ENCODE measurements at places on chromosomes 7 and 10. TPM values are rescaled to one million over a fixed set of nuclear protein-coding genes. Genes with fewer than 3 reads are reported as not detected.

DNA sequence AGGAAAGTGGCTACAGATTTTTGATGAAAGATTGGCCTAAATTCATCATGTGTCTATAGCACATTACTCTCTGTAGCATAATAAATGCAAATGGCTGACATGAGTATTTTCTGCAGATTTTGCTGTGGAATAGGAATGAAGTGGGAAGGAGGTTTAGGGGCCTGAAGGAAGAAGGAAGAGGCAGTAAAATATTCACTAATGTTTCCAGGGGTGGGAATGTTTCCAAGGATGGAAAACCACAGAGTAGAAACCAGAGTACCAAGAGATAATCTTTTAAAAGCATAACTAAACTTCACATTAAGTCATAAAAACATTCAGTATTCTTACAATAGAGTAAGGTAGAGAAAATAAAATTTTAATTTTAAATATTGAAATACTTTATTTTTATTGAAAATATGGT lies 267.8 kb downstream of the BICC1 start:
- DNase-seq = no peak
- no peaks in the 10 kb centered on the region for H3K27me3 ChIP-seq
- no peak overlapping the region for H3K27ac ChIP-seq
- H3K4me1 ChIP-seq = peaks cover 24% of the 10 kb centered on the region

GRCh38 chr7:131057015-131057793 lies 270.5 kb upstream of the MKLN1 start:
- H3K27me3 ChIP-seq = no peaks in the 10 kb centered on the region
- H3K36me3 ChIP-seq = peaks cover 16% of the 10 kb centered on the region
- H3K4me3 ChIP-seq = peak overlapping the region; percentile 2
- H3K27ac ChIP-seq = peak overlapping the region; percentile 53
- DNase-seq = no peak

GRCh38 chr7:46318276-46318675 lies 397.2 kb upstream of the IGFBP3 start:
- H3K4me1 ChIP-seq = no peaks in the 10 kb centered on the region
- H3K27ac ChIP-seq = no peak overlapping the region
- H3K36me3 ChIP-seq = no peaks in the 10 kb centered on the region
- H3K27me3 ChIP-seq = no peaks in the 10 kb centered on the region
- no peak for DNase-seq

Gene GSTO2
- total RNA-seq = 2.3 TPM

Gene KIF11
- total RNA-seq = 0.76 TPM

GRCh38 chr10:91046869-91047268 lies 126.0 kb upstream of the ANKRD1 start:
- H3K27ac ChIP-seq = no peak overlapping the region
- no peaks in the 10 kb centered on the region for H3K27me3 ChIP-seq
- DNase-seq = no peak
- H3K36me3 ChIP-seq = no peaks in the 10 kb centered on the region

DNA sequence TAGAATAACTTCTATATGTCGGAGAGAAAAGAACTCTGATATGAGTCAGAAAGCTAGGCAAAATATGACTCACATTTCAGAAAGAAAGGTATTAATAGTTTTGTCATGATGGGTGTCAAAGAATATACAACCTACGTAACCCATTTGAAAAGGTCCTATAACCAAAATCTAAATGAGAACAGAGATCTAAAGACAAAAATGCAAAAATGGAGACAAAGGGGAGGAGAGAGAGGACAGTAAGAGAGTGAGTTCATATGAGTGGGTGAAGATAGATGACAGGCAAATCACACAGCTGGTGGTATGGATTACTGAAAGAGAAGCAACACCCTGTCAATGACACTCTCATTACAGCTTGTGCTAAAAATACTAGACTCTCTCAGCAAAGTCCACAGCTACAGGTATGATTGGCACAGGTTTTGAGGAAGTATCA lies 25.6 kb downstream of the ANKMY2 start:
- H3K4me3 ChIP-seq = no peak overlapping the region
- no peak for DNase-seq
- no peaks in the 10 kb centered on the region for H3K27me3 ChIP-seq
- H3K36me3 ChIP-seq = peaks cover 37% of the 10 kb centered on the region
- H3K4me1 ChIP-seq = peaks cover 12% of the 10 kb centered on the region

Gene MCM10
- total RNA-seq = 0.75 TPM

GRCh38 chr10:103582331-103583123 lies 89.0 kb downstream of the NEURL1 start:
- no peak for DNase-seq
- no peaks in the 10 kb centered on the region for H3K27me3 ChIP-seq
- H3K27ac ChIP-seq = peak overlapping the region; percentile 90
- H3K36me3 ChIP-seq = no peaks in the 10 kb centered on the region
- H3K4me1 ChIP-seq = peaks cover 40% of the 10 kb centered on the region
- H3K4me3 ChIP-seq = no peak overlapping the region

Gene ELMO1
- 11.1 TPM for total RNA-seq

- H3K27ac ChIP-seq = peak overlapping the region; percentile 98
- H3K27me3 ChIP-seq = no peaks in the 10 kb centered on the region
- H3K36me3 ChIP-seq = no peaks in the 10 kb centered on the region
- peaks cover 52% of the 10 kb centered on the region for H3K4me1 ChIP-seq
- DNase-seq = peak; percentile 20
These were observed 924 bp downstream of the BMPR1A start for GRCh38 chr10:86757113-86757972.

GRCh38 chr7:44310221-44310848 lies 15.1 kb downstream of the CAMK2B start:
- H3K4me1 ChIP-seq = peaks cover 54% of the 10 kb centered on the region
- H3K4me3 ChIP-seq = peak overlapping the region; percentile 52
- no peak for DNase-seq
- peak overlapping the region; percentile 77 for H3K27ac ChIP-seq

Gene PILRA
- 2.3 TPM for total RNA-seq

GRCh38 chr7:36742911-36743775 lies 18.8 kb upstream of the AOAH start:
- H3K4me3 ChIP-seq = no peak overlapping the region
- H3K27me3 ChIP-seq = no peaks in the 10 kb centered on the region
- no peaks in the 10 kb centered on the region for H3K36me3 ChIP-seq
- DNase-seq = no peak

DNA sequence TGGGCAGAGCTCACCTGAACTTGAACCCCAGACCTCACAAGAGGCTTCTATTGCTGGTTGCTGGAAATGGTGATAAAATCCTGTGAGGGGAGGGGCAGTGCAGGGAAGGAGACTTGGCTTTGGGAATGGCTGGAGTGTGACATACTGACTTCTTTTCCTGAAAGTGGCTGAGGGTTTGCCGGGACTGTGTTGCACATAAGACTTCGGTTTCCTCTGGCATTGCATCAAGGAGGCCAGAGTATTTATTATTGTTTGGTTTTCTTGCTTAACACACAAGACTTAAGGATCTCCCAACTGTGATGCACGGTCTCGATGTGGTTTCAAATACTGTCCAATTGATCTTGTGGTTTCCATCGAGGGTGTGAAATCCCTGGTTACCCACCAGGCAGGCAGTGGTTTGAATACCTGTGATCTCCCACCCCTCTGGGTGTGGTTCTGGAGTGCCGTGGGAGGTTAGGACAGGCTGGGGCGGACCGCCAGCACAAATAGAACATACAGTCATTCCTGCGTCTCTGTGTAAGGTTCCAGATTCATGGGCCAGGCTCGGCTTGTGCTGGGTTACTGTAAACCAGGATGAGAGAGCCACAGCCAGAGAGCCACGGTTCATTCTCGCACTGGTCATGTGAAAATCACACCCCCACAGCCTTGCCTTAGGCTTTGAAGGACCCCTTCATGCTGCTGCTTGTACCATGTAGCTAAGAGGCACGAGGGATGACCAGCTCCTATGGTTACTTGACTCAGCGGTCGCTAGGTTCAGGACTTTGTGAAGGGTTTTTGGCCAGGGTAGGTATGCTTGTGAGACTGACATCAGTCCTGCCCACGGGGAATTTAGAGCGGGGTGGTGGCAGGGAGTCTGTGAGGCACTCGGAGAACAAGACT lies 39.2 kb downstream of the WBP1L start:
- no peaks in the 10 kb centered on the region for H3K36me3 ChIP-seq
- peak; percentile 91 for DNase-seq
- peak overlapping the region; percentile 91 for H3K27ac ChIP-seq
- no peaks in the 10 kb centered on the region for H3K27me3 ChIP-seq
- peaks cover 97% of the 10 kb centered on the region for H3K4me1 ChIP-seq

Gene PIK3AP1
- total RNA-seq = 2.4 TPM

DNA sequence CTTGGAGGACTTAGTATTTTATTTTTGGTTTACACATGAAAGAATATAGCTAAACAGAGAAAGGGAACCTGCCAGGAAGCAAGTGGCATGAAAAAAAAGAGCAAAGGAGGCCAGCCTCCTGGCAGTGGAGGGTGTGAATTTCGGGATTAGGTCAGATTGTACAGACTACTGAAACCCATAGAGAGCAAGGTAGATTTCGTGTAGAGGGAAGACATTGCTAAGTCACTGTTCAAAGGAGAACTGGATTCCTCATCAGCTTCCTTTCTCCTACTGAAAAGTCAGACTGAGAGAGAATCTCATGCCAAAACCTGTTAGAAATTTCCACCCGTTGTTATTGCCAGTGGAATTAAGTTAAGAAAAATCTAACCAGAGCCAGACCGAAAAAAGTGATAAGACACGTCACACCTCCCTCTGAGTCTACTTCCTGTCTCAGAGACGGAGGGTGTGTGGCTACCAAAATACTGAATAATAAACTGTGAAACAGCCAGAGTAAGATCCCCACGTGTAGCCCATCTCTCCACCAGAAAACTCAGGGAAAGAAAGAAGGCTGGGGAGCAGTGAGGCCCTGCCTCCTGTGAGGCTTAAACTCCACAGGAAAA lies 118.8 kb downstream of the SKIDA1 start:
- no peak overlapping the region for H3K27ac ChIP-seq
- no peak overlapping the region for H3K4me3 ChIP-seq
- no peak for DNase-seq
- H3K36me3 ChIP-seq = no peaks in the 10 kb centered on the region

GRCh38 chr7:28151965-28152364 lies 28.6 kb downstream of the JAZF1 start:
- DNase-seq = no peak
- H3K4me3 ChIP-seq = no peak overlapping the region

DNA sequence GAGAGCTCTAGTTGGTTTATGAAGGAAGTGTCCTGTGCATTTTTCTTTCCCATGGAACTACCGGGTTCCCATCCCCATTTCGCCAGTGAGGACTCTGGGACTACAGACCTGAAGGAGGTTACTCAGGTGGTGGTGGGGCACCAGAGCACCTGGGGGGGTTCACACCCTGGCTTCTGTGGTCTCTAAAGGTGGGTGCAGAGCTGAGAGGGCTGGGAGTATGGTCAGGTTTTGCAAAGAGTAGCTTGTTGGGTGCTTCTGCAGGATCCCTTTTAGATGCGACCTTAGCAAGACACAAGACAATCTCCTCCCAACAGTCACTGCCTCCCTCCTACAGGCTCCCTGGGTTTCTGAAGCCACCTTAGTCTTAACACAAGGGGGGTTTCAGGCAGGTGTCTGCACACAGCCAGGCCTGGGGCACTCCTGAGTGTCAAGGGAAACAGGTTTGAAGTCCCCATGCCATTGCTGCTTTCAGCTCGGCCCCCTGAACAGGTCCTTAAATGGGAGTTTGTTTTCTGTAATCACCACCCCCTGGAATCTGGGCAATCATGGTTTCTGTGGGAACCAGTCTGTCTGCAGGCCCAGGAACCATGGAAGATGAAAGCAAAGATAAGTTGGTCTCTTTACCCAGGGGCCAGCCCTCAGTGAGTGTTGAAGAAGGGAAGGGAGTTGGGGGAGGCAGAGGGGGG lies 9.9 kb upstream of the CXCL12 start:
- no peak overlapping the region for H3K4me3 ChIP-seq
- no peaks in the 10 kb centered on the region for H3K36me3 ChIP-seq
- no peaks in the 10 kb centered on the region for H3K27me3 ChIP-seq
- DNase-seq = no peak

Gene SPDYE9
- not detected for total RNA-seq

GRCh38 chr7:106777674-106778299 lies 87.3 kb upstream of the PIK3CG start:
- H3K27me3 ChIP-seq = no peaks in the 10 kb centered on the region
- no peak overlapping the region for H3K4me3 ChIP-seq
- no peak for DNase-seq
- no peaks in the 10 kb centered on the region for H3K36me3 ChIP-seq
- H3K27ac ChIP-seq = no peak overlapping the region

Gene CLCN1
- total RNA-seq = 1.9 TPM

Gene ZNF488
- total RNA-seq = not detected

Gene SEMA3A
- 0.10 TPM for total RNA-seq

Gene ARHGAP22
- total RNA-seq = 0.69 TPM

GRCh38 chr10:127715782-127716378 lies 21.1 kb upstream of the FOXI2 start:
- no peaks in the 10 kb centered on the region for H3K4me1 ChIP-seq
- DNase-seq = no peak
- H3K36me3 ChIP-seq = no peaks in the 10 kb centered on the region
- no peak overlapping the region for H3K4me3 ChIP-seq
- no peaks in the 10 kb centered on the region for H3K27me3 ChIP-seq
- H3K27ac ChIP-seq = no peak overlapping the region

- H3K27me3 ChIP-seq = no peaks in the 10 kb centered on the region
- H3K27ac ChIP-seq = peak overlapping the region; percentile 81
- no peak for DNase-seq
- H3K36me3 ChIP-seq = no peaks in the 10 kb centered on the region
These were observed 11.8 kb downstream of the NT5C3A start for GRCh38 chr7:33050535-33051318.

- H3K36me3 ChIP-seq = no peaks in the 10 kb centered on the region
- H3K27ac ChIP-seq = no peak overlapping the region
- no peak overlapping the region for H3K4me3 ChIP-seq
- no peaks in the 10 kb centered on the region for H3K27me3 ChIP-seq
- no peak for DNase-seq
- no peaks in the 10 kb centered on the region for H3K4me1 ChIP-seq
These were observed 276.6 kb downstream of the PAXIP1 start for GRCh38 chr7:154726368-154726767.

Gene PCDH15
- not detected for total RNA-seq

DNA sequence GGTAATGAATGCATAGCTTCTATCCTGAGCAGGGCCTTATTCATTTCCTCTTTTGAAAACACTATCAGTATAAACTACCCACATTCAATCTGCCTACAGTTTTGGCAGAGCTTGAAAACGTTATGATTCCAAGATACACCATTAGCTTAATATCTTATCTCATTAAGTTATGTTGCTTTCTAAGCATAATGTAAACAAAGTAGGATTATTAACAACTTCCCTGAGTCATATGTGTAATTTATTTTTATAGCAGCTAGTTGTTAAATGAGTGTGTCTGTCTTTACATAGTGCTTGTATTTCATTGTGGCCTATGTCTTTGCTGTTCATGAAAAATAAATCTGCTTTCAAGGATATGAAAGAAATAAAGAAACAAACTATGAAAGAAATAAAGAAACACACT lies 106.2 kb upstream of the DLX6 start:
- no peaks in the 10 kb centered on the region for H3K27me3 ChIP-seq
- H3K4me1 ChIP-seq = no peaks in the 10 kb centered on the region
- no peak for DNase-seq
- H3K36me3 ChIP-seq = no peaks in the 10 kb centered on the region
- no peak overlapping the region for H3K27ac ChIP-seq
